ENCODE measurements at places on chromosomes 6 and 20. TPM values are rescaled to one million over a fixed set of nuclear protein-coding genes. Genes with fewer than 3 reads are reported as not detected.

Gene ULBP2
- 21.8 TPM for total RNA-seq

Gene CST7
- 77.4 TPM for total RNA-seq

Gene NEU1
- total RNA-seq: 55.3 TPM

DNA sequence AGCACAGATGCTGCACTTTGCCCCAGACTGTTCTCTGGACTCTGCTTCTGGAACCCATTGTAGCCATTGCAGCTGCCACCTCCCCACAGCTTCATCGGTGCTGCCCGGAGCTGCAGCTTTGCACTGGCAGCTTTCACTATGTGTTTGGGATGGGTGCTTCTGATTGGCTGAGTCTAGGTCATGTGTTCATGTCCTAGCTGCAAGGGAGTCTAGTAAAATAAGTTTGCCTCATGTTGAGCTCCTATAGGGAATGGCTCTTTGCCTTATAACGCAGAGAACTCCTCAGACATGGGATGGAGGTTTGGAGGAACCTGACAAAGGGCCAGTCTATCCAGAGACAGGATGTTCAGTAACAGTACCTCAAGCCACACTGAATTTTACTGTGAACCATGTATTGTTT, 268.0 kb downstream of the BMP7 start:
- DNase-seq: no peak

- no peak for DNase-seq
Measured at GRCh38 chr6:147207837-147208754, 3.9 kb downstream of the STXBP5 start.

DNA sequence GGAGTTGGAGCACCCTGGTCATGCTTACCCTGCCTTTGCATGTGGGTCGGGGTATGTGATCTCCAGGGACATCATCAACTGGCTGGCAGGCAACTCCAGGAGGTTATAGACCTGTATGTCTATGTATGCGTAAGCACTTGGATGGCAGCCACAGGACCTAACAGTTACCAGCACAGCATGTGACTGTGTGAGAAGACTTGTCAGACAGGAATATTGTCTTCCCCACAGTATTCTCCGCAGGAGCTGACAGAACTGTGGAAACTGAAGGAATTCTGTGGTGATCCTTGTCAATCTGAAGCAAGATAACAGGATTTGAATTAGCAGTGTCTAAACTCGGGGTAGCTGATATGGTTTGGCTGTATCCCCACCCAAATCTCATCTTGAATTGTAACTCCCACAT, 59.2 kb downstream of the TMEM244 start:
- DNase-seq: peak; percentile 33

GRCh38 chr20:49471397-49471796, 11.1 kb downstream of the KCNB1 start:
- DNase-seq: no peak

- DNase-seq: peak; percentile 99
Measured at GRCh38 chr20:4573564-4574355, 147.9 kb upstream of the PRND start.

- DNase-seq: no peak
Measured at GRCh38 chr6:100103931-100104330, 109.9 kb upstream of the MCHR2 start.

- peak; percentile 14 for DNase-seq
Measured at GRCh38 chr6:3819161-3820110, 29.7 kb upstream of the FAM50B start.

GRCh38 chr6:63425493-63425892, 105.7 kb upstream of the LGSN start:
- no peak for DNase-seq

- DNase-seq: peak; percentile 22
Measured at GRCh38 chr6:135423649-135424128, 73.9 kb downstream of the AHI1 start.

GRCh38 chr6:164756142-164756541, 553.3 kb downstream of the C6orf118 start:
- DNase-seq: no peak

DNA sequence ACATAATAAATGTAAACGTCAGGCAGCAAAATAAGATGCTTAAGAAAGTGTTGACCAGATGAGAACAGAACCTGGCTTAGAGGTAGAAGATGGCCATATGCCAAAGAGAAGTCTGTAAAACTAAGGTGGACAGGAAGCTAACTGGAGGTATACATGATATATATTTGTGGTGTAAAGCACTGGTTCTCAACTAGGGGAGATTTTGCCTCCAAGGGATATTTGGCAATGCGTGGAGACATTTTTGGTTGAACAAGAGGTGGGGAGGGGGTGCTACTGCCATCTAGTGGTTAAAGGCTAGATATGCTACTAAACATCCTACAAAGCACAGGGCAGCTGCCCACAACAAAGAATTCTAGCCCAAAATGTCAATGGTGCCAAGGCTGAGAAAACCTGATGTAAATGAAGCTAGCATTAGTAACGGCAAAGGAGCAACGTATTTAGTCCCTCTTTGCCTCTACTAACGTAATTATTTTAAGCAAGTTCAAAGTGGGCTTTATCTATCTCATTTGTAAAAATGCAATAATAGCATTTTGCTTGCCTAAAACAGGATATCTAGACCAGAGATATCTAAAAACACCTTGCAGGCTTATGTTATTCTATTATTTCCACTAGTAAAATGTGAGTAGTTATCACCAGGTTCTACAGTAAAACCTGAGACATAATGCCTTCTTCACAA, 182.6 kb downstream of the RNGTT start:
- DNase-seq: peak; percentile 67

DNA sequence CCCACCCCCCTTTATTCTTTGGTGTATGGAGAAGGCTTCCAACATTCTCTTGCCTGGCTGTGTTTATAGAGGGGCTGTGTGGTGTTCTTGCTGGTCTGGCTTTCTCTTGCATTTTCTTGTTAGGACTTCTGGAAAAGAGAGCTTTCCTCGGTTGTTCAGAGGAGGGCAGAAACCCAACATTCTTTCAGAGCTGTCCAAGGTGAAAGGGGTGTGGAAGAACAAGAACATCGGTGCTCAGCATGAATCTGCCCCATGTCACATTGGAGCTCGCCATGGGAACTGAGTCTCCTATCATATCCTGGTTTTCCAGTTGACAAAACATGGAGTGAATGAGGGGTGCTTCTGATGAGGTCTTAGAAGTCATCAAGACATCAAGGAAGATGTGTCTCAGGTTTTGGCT, 281.8 kb downstream of the RNF144B start:
- DNase-seq: no peak

GRCh38 chr6:23086100-23086499, 516.7 kb downstream of the HDGFL1 start:
- no peak for DNase-seq

DNA sequence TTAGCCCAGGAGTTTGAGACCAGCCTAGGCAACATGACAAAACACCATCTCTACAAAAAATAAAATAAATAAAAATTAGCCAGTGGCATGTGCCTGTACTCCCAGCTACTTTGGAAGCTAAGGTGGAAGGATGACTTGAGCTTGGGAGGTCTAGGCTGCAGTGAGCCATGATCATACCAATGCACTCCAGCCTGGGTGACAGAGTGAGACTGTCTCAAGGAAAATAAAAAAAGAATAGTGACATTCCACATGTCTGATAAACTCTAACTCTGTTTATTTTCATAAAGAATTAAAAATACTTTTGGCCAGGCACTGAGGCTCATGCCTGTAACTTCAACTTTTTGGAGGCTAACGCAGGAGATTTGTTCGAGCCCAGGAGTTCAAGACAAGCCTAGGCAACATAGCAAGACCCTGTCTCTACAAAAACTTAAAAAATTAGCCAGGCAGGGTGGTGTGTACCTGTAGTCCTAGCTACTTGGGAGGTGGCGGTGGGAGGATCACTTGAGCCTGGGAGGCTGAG, 115.1 kb downstream of the GJA1 start:
- DNase-seq: no peak

DNA sequence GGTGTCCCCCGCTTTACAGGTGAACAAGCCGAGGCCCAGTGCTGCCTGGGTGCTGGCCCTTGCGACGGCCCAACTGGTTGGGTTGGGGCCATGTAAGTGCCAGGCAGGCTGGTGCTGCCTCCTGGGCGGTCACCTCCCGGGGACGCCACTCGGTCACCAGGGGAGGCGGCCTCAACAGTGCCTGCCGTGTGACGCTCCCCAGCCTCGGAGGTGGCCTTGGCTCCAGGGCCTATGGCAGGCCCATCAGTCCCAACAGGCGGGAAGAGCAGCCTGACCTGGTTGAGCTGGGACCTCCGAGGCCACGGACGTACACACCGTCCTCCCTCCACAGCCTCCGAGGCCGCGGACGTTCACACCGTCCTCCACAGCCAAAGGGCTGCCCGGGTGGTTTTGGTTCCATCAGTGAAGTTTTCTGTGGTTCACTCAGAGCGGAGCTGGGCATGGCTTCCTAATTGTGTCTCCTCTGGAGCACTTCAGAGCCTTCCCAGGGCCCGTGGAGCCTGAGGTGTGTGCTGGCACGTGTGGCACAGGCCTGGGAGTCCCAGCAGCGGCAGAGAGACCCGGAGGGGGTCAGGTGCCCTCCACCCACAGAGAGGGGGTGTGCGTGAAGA, 19.3 kb upstream of the SLCO4A1 start:
- no peak for DNase-seq

GRCh38 chr20:38728911-38729642, 4.8 kb downstream of the SLC32A1 start:
- no peak for DNase-seq

- DNase-seq: no peak
Measured at GRCh38 chr6:168026925-168027324, 29.5 kb downstream of the KIF25 start.

GRCh38 chr6:79600812-79601609, 30.1 kb upstream of the SH3BGRL2 start:
- peak; percentile 21 for DNase-seq
